ENCODE measurements at places on chromosomes 2 and 18.

DNA sequence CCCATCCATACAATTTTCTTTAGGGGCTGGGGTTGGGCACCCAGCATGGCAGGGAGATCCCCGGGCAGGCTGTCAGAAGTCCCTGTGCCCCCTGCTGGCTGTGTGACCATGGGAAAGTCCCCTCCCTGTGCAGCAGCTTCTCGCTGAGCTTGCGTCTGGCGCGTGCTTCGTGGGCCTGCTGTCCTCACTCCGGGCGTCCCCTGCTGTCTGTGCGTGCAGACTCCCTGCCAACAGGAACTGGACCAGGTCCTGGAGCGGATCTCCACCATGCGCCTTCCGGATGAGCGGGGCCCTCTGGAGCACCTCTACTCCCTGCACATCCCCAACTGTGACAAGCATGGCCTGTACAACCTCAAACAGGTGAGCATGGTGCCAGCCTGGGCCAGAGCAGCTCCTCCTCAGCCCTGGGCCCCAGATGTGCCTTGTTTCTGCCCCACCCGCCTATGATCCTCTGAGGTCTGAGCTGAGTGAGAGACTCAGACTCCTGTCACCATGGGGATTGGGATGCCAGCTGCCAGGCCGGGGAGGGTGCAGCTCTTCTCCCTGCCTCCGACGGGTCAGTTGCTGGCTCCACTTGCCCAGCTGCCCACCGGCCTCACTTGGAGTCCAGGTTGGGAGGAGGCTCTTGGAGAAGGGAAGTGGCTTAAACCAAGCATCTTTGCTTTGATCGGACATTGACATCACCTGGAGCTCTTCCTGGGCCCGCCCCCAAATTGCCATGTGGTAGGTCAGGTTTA, 28.6 kb downstream of the IGFBP2 start:
- ATAC-seq, result no peak

DNA sequence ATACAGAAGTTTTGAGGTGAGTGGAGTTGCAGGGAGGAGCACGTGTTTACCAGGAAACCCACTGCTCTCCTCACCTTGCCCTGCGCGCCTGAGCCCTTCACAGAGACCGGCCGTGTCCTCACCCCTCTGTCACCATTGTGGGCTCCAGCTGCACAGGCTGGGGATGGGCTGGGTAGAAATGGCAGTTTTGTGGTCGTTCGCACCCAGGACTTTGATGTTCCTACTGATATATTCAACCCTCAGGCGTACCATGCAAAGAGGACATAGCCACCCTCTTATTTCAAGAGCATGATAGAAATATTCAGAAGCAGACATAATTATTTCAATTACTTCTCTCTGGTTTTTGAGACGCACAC, 78.2 kb downstream of the GBX2 start:
- no peak for ATAC-seq

GRCh38 chr2:67702284-67702683, 305.2 kb downstream of the ETAA1 start:
- ATAC-seq, result no peak

DNA sequence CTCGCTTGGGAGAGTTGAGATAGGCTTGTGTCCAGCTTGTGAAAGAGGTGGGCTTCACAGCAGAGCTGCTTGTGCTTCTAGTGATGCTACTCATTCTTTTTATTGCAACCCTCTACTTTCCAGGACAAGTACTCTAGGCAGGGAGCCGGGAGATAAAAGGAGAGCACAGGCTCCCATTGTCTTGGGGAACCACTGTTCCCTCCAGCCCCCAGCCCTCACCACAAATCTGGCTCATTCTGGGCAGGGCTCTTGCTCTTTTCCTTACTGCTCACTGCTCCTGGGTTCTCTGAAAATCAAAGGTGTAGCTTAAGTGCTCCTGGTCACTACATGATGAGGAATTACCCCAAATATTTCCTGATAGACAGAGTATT, 81.4 kb downstream of the CABYR start:
- no peak for ATAC-seq

DNA sequence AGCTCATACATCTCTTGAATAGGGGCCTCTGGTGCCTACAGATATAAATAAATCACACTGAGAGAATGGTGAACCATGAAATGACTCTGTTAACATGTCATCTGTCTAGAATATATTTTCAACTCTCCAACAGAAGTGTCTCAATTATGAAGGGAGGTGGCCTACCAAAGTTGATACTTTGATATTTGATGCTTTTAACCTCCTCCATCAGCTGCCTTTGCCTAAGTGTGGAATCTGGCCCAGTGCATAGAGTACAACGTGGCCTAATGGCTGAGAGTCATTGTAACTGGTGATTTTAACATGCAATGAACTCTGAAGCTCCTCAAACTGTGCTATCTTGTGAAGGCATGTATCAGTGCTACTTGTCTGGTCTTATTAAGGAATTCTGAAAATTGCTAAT, 93.4 kb downstream of the MYO3B start:
- ATAC-seq, result no peak

- ATAC-seq, result no peak
Measured at GRCh38 chr2:63780518-63781155, 61.1 kb upstream of the UGP2 start.

DNA sequence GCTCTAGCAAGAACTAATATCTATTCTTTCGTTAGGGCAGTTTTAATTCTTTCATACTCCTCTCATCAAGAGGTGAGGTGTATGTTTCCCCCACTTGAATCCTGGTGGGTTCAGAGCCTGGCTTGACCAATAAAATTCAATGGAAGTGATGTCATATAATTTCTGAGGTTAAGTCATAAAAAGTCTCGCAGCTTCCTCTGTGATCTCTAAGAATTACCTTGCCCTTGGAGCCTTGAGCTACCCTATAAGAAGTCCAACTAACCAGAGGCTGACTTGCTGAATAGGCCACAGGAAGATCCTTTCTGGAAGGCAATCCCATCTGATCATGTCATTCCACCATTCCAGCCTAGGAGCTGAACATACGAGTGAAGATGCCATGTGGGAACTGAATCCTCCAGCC, 26.1 kb upstream of the INO80D start:
- ATAC-seq, result no peak

GRCh38 chr2:225100856-225101294, 58.6 kb upstream of the DOCK10 start:
- ATAC-seq, result peak; percentile 73

- no peak for ATAC-seq
Measured at GRCh38 chr2:207395535-207396251, 134.1 kb upstream of the CREB1 start.

- ATAC-seq, result no peak
Measured at GRCh38 chr2:129248198-129248597, 731.3 kb upstream of the RAB6C start.

GRCh38 chr18:78789850-78790249, 189.8 kb upstream of the SALL3 start:
- ATAC-seq, result no peak

GRCh38 chr18:9716780-9717563, 8.9 kb downstream of the RAB31 start:
- ATAC-seq, result no peak

GRCh38 chr2:221380062-221380461, 192.0 kb downstream of the EPHA4 start:
- no peak for ATAC-seq

DNA sequence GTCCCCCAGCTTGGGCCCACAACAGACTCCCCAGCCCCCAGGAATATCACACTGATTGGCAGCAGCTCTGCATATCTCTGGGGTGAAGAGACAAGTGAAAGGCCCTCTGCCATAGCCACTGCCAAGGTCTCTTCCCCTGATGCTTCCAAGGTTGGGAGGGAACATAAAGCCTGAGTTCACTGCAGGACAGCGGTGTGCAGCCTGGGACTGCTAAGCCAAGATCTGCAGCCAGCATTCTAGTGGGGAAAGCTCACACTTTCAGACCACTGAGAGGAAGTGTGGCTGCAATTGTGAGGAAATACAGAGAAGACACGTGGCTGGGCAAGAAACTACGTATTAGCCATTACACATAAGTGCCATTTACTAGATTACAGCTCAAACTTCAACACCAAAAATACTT, 100.7 kb downstream of the MAIP1 start:
- ATAC-seq, result no peak

DNA sequence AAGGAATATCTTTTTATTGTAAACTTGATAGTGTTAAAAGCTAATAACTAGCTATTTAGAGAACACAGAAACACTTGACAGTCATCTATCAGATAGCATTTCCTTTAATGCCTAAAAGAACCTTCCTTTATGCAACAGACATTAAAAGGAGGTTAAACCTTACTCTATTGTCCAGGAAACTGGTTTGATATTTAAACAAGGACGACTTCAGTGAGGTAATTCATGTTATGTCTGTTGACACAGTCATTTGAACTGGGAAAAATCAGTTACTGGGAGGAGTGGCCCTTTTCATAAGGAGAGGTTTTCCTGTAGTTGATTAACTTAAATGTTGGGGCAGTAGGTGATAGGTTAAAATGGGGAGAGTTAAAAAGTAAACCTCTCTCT, 6.7 kb downstream of the TGIF1 start:
- ATAC-seq, result no peak

- no peak for ATAC-seq
Measured at GRCh38 chr2:179417436-179417949, 152.9 kb upstream of the SESTD1 start.

DNA sequence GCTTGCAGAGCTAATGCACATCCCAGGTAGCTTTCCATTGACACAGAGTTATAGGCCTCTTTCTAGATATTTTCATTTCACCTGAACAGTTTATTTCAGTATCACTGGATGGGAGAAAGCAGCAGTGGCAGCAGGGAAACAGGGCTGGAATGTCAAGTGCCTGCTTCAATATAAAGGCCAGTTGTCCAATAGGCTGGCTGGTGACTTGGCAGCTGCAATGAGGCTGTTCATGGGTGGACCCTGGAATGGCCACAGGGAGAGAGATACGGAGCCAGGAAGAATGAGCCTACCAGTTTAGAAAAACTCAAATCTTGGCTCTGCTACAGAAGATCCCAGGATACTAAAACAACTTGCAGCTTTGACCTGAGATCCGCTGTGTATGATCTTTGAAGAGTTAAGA, 185.0 kb downstream of the BCL11A start:
- no peak for ATAC-seq

DNA sequence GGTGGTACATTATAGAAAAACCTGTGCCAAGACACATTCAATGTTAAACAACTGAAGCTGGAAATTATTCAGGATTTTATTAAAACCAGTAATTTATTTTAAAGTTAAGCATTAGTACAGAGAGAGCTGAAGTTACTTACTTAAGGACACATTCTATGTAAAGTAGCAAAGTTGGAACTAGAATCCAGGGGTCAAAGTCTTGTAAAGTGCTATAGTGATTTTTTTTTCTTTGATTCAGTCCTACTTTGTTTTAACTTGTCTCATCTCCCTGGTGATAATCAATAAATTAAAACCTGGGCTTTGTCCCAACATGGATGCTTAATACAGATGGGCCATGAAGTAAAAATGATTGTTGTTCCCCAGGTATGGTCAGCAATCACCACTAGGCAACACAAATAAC, 1271.8 kb upstream of the CHAC2 start:
- no peak for ATAC-seq

All from activated T-helper 17 cell treated with anti-CD3 and anti-CD28 coated beads, Interleukin-2, amount 50 U/mL, for 72 hours (primary cell).